ENCODE measurements at places on chromosomes 13 and 19.

DNA sequence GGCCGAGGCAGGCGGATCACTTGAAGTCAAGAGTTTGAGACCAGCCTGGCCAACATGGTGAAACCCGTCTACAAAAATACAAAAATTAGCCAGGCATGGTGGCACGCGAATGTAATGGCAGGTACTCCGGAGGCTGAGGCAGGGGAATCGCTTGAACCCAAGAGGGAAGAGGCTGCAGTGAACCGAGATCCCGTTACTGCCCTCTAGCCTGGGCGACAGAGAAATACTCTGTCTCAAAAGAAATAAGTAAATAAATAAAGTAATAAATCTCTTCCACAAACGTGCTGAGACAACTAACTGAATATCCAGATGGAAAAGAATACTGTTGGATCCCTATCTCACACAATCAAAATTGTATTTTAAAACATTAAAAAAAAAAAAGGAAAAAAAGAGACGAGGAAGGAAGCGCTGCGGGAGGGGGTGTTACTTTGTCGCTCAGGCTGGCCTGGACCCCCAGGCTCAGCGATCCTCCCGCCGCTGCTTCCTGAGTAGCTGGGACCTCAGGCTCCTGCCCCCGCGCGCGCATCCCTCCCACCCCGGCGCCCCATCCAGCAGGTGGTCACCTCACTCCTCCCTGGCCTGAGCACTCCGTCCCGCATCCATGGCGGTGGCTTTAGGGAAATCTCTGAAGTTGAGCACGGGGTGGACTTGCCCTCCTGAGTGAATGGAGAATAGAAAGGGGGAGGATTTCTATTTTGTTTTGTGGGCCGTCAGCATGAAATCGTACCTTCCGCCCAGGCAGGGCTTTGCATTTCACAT, 628 bp upstream of the ZNF813 start:
- no peak for DNase-seq

DNA sequence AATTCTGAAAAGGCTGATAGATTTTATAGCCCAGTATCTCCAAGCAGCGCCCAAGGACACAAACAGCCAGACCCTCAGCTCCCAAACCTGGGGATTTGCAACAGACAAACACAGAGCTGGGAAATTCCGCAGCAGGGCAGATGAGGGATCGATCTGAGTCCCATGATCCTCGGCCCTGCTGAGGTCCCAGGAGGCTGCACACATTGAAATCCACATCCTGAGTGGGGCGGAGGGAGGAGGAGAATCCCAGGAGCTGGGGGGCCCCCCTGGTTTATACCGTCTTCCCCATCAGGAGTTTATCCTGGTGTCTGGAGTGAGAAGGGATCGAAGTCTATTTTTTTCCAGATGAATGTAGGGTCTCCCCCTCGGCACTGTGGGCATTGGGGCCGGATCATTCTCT, 49.3 kb downstream of the GNG7 start:
- DNase-seq = no peak

GRCh38 chr13:35765941-35766340, 289.5 kb upstream of the MAB21L1 start:
- no peak for DNase-seq

DNA sequence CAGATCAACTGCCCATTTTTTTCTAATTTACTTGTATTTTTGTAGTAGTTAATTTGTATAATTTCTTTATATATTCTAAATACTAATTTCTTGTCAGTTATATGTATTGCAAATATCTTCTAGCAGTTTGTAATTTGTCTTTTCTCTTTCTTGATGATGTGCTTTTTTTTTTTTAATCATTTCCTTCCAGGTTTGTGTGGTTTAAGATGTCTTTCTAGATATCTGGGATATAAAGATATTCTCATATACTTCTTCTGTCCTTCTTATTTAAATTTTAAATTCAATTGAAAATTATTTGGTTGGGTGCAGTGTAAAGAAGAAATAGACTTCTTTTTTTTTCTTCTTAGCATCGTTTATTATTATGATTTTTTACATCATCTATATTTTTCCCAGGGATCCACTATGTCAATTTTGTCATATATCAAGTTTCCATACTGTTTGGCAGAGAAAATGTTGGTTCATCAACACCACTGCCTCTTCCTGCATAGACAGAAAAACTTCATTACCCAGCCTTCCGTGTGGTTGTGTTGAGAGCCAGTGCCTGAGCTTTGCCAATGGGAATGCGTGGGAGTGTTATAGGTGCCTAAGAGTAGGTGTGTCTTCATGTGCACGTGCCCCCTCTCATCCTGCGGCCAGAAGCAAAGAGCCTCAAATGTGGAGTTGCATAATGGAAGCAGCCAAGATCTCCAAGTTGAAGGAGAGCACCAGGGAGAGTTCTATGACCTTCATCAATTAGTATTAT, 15.8 kb downstream of the CPB2 start:
- no peak for DNase-seq
